ENCODE measurements at places on chromosomes 5 and 9.

DNA sequence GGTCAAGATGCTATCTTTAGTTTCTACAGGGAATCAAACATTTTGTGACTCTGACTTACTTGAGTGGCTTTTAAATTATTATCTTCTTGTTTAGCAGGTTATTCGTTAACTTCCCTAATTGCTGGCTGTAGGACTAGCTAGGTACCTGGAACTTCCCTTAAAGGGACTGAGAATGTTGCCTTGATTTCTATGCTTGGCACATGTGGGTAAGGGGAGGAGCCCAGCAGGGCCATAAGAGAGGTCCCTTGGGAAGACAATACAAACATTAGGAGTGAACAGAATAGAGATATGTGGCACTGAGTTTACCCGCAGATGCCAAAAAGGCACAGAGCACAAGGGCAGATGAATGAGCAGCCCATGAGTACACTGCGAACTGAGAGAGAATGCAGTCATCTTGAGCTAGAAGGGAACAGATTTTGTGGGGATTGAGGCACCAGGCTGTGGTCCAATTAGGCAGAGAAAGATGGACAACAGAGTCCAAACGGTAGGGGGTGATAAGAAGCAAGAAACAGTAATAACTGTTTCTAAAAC, 9.8 kb downstream of the CKMT2 start:
- H3K4me1 ChIP-seq, result peaks cover 32% of the 10 kb centered on the region
- DNase-seq, result no peak
- H3K4me3 ChIP-seq, result no peak overlapping the region
- peaks cover 6% of the 10 kb centered on the region for H3K36me3 ChIP-seq
- H3K27me3 ChIP-seq, result no peaks in the 10 kb centered on the region
- peak overlapping the region; percentile 7 for H3K27ac ChIP-seq

GRCh38 chr9:80204054-80204453, 632.3 kb downstream of the TLE4 start:
- no peak overlapping the region for H3K27ac ChIP-seq
- no peak overlapping the region for H3K4me3 ChIP-seq
- no peaks in the 10 kb centered on the region for H3K27me3 ChIP-seq
- peaks cover 13% of the 10 kb centered on the region for H3K4me1 ChIP-seq

DNA sequence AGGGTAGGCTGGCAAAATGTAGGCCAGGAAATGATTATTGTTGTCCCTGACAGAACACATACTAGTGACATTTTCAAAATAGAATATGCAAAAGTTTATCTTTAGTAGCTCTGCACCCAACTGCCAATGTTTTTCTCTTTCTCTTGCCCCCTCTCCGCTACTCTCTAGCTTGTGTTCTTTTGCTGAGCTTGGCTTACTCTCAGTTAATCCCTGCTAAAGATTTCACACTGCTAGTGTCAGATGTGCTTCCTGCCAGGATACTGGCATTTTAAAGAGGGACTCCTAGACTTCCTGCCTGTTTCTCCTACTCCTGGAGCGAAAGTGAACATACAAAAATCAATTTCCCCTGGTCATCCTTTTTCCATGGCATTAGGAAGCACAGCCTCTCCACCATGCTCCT, 260.5 kb downstream of the ARRDC3 start:
- peaks cover 10% of the 10 kb centered on the region for H3K4me1 ChIP-seq
- no peaks in the 10 kb centered on the region for H3K36me3 ChIP-seq
- no peaks in the 10 kb centered on the region for H3K27me3 ChIP-seq
- no peak for DNase-seq
- no peak overlapping the region for H3K4me3 ChIP-seq

DNA sequence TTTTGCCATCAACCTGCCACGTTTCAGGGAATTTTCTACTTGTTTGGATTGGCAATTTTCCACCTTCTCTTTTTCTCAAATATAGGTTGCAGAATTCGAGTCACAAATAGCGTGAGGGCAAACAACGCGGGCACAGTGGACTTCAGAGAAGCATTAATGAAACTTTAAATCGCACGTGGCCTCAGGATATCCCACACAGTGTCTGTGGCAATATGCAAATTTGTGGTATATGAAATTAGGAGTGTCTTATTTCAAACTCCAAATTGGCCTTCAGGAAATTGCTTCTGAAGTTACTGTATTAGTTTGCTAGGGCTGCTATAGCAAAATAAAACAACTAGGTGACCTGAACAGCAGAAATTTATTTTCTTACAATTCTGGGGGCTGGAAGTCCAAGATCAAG, 91.2 kb downstream of the MTRR start:
- no peak overlapping the region for H3K4me3 ChIP-seq
- no peak overlapping the region for H3K27ac ChIP-seq
- no peaks in the 10 kb centered on the region for H3K36me3 ChIP-seq
- no peak for DNase-seq
- H3K4me1 ChIP-seq, result no peaks in the 10 kb centered on the region

DNA sequence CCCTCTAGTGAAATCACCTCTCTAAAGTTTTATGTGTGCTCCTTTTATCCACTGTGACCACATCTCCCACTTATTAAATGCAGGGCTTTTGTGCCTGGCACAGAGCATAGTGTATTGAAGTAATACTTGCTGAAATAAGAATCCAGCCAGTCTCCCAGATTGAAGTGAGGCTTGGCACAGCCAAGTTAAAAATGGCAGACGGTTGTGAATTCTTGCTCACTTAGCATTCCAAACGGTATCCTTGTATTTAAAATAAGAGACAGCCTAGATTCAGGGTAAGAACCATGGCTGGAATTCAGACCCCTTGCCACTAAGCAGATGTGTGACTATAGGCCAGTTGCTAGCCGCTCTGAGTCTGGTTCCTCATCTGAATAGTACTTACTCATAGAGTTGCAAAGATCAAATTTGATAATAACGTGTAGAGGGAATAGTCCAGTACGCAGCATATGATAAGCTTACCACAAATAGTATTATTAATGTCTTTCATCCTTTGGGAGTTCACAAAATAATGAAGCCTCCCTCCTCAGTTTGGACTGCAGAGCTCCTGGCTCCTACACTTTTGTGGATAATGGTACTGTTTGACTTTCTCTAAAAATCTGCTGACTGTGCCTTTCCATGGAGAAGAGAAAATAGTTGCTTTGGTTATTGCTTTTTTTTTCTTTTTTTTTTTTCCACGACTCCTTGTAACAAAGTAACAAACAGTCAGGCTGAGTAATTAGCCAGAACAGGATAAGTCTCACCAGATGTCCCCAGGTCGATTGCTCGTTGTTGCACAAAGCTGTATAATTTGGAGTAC, 51.5 kb downstream of the FGF1 start:
- no peak overlapping the region for H3K4me3 ChIP-seq
- DNase-seq, result no peak
- no peak overlapping the region for H3K27ac ChIP-seq
- H3K4me1 ChIP-seq, result no peaks in the 10 kb centered on the region

DNA sequence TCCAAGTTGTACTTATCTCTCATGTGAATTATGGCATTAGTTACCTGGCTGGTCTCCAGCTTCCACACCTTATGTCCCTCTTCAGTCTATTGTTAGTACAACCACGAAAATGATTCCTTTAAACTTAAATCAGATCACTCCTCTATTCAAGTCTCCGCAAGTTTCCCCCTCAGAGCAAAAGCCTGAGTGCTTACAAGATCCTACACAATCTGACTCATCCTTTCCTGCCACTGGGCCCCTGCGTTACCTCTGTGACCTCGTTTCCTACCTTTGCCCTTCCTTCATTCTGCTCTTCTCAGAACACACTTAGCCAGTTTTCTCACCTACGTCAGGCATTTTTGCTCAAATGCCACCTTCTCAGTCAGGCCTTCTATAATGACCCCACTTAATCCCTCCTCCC, 45.1 kb upstream of the GLIS3 start:
- H3K36me3 ChIP-seq, result no peaks in the 10 kb centered on the region
- peaks cover 8% of the 10 kb centered on the region for H3K4me1 ChIP-seq
- peak overlapping the region; percentile 2 for H3K27ac ChIP-seq
- no peaks in the 10 kb centered on the region for H3K27me3 ChIP-seq
- DNase-seq, result no peak
